ENCODE measurements at places on chromosomes 5 and 9.

GRCh38 chr5:110769000-110769681 lies 30.3 kb downstream of the SLC25A46 start:
- peak; percentile 19 for DNase-seq

DNA sequence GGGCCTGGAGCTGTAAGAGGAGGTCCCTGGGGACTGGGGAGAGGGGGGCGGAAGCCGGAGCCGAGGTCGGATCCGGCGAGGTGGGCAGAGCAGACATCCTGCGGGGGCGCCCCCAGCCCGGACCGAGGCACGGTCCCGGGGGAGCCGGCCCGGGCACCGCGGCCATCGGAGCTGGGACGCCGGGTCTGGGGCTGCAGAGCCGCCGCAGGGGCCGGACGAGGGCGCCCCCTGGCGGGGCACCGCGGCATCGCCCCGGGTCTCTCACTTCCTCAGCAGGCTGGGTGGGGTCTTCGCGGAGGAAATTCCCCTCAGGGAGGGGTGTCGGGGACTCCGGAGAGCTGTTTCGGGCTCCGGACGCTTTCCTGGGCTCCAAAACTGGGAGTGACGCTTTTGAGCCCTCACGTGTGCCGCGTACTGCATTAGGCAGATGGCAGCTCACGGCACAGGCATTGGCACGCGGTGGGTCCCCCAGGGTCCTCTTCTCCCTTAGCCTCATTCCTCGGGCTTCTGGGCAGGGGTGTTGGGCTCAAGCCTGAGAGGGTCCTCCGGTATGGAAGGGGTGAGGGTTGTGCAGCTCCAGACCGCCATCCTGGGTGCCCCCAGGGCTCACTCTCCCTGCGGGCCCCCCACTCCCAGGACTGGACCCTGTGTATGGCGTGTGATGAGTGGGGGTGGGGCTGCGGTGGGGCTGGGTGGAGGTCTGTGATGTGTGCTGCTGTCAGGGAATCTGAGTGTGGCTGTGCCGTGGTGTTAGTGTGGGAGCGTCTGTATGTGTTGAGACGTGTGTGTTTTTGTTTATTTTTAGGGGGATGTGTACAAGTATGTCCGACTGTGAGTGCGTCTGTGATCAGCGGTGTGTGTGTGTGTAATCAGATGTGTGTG lies 29.6 kb downstream of the LHX2 start:
- no peak for DNase-seq

GRCh38 chr9:135605238-135605781 lies 34.0 kb downstream of the GLT6D1 start:
- DNase-seq, result no peak

- no peak for DNase-seq
Measured at GRCh38 chr5:56639476-56639875, 175.9 kb upstream of the MAP3K1 start.

GRCh38 chr9:19649336-19650041 lies 139.3 kb downstream of the SLC24A2 start:
- no peak for DNase-seq

- no peak for DNase-seq
Measured at GRCh38 chr9:117826837-117827236, 122.6 kb downstream of the TLR4 start.

DNA sequence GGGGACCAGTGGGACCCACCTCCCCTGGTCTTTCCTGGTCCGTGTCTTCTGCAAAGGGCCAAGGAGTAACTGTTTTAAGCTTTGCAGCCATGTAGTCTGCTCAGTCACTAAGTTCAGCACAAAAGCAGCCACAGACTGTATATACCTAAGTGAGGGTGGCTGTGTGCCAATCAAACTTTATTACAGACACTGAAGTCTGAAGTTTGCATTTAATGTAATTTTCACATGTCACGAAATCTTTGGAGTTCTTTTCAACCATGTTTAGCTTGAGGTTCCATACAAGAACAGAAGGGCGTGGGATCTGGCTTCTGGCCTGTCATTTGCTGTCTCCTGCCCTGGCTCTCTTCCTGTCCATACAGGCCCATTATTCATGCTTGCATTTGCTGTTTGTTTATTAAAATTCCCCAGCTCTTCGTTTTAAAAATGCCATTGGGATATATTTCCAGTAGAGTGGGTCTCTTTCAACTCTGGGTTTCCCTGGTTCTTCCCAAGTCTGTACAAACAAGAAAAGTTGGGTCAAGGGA lies 64.2 kb upstream of the ECM2 start:
- DNase-seq, result no peak

DNA sequence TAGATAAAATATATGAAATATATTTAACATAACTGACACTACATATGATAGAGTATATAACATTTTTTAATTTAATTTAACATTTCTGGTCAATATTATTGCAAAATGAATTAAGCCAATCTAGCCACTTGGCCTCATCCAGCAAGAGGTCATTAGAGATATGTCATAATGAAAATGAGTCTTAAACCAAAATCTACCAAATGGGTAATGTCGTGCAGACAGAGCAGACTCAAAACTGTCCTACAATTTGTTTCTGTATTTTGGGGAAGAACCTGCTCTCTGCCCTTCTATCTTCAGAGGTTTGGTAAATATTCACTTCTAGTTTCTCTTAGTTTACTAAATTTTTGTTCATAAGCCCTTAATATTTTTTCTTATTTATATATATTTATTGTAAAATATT lies 61.4 kb downstream of the ARHGEF28 start:
- DNase-seq, result no peak

DNA sequence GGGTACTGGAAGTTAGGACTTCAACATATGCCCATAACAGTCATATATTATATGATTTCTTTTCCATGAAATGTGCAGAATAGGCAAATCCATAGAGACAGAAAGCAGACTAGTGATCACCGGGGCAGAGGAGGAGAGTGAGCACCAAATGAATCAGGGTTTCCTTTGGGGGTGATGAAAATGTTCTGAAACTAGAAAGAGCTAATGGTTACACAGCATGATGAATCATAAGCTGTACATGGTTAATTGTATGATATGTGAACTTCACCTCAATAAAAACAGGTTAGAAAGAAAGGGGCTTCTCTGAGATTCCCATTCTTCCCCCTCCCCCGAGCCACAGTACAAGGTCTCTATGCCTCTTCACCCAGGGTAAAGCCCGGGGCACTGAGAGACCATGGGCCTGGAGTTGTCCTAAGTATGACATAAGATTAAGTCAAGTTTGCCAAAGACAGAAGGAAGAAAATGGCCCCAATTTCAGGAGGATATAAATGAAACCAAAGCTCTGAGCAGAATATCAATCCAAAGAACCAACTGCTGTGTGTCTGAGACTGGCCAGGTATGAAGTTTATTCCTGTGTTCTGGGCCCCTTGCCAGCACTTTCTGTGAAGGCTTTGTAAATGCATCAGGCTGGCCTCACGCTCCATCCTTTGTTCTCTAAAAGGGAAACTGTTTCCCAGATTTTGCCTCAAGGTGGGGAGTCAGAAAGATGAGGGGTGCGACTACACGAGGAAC lies 243.8 kb downstream of the CDK5RAP2 start:
- DNase-seq, result no peak

GRCh38 chr5:14008819-14009311 lies 64.4 kb upstream of the DNAH5 start:
- DNase-seq, result no peak

DNA sequence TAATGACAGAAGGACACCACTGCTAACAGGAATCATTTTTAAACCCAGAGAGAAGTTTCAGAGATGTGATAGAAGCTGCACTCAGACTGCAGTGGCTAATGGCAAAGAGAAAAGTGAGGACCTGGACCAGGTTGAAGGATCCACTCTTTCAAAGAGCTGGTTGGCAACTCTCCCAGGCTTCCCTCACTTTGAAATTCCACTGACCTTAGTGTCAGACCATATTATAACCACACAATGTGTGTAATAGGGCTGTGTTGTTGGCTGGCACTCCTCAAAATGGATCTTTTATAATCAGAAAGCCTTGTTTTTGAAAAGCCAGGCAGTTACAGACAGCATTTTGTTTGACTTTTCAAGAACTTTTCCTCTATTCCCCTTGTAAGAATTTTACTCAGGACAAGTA lies 280.7 kb downstream of the PRELID2 start:
- no peak for DNase-seq

DNA sequence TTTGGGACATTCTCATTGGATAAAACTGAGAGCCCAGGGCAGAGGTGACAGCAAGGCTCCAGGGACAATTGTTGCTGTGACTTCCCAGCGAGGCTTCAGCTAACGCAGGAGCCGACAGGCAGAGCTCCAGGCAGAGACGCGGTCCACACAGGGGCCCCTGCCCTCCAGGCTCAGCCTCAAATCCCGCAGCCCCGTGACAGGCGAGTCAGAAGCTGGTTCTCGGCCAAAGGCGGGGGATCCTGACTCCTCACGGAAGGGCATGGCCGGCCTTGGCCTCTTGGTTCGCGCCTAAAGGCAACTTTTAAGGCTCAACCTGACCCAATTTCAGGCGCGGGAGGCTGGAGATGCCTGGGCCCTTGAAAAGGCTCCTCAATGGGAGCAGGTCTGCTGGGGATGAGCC lies 21.3 kb downstream of the SLC12A7 start:
- no peak for DNase-seq

GRCh38 chr9:110073356-110073905 lies 134.5 kb downstream of the C9orf152 start:
- no peak for DNase-seq

- peak; percentile 36 for DNase-seq
Measured at GRCh38 chr5:172106511-172107356, 81.3 kb downstream of the STK10 start.

DNA sequence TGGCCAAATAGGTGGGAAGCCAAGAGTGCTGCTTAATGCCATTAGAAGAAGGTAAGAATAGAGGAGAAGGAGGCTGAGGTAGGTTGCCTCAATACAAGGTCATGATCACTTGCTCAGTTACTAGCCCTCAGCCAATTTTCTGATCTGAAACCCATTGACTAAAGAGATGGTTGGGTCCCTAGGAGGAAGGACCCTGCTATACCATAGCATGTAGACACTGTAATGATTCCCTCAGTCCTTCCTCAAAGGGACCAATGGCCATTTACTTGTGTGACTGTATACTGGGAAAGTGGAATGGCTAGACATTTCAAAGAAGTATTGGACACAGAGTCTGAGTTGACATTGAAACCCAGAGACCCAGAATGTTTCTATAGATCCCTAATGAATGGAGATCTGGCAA lies 108.5 kb upstream of the MAP1B start:
- no peak for DNase-seq

GRCh38 chr9:134947265-134947955 lies 29.7 kb upstream of the FCN1 start:
- no peak for DNase-seq

GRCh38 chr5:126139773-126140172 lies 283.4 kb upstream of the GRAMD2B start:
- DNase-seq, result no peak

DNA sequence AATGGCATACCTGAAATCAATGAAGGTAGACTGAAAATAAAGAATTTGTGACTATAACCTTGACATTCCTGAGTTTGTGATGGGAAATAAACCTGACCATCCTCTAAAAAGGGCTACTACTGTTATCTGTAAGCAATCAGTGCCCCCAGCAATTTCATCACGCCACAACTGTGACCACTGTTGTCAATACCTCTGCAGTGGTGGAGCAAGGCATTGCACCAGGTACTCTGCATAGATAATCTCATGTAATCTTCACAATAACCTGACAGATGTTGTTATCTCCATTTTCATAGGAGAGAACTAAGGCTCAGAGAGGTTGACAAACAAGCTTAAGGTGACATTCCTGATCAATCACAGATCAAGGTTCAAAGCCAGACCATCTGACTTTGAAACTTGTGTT lies 38.5 kb upstream of the FRRS1L start:
- DNase-seq, result no peak

- DNase-seq, result no peak
Measured at GRCh38 chr5:149240354-149240998, 31.2 kb upstream of the AFAP1L1 start.

DNA sequence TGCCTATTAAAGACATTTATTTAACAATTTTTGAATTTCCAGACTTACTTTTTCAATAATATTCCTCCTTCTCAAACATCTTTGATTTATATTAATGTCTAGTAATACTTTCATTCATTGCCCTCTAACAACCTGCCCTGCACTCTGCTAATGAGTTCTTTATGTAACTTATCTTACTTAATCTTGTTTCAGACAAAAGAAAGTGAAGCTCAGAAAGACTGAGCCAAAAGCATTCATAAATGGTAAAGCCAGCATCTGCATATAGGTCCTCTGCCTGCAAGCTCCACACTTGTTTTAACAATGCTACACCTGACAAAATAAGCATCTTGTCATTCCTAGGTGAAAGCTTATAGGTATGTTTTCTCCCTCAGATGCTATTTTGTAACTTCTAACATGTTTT lies 2.4 kb upstream of the TNPO1 start:
- no peak for DNase-seq

- peak; percentile 18 for DNase-seq
Measured at GRCh38 chr9:136050701-136051452, 44.2 kb downstream of the NACC2 start.

GRCh38 chr5:149348518-149348917 lies 3.2 kb downstream of the GRPEL2 start:
- DNase-seq, result no peak

DNA sequence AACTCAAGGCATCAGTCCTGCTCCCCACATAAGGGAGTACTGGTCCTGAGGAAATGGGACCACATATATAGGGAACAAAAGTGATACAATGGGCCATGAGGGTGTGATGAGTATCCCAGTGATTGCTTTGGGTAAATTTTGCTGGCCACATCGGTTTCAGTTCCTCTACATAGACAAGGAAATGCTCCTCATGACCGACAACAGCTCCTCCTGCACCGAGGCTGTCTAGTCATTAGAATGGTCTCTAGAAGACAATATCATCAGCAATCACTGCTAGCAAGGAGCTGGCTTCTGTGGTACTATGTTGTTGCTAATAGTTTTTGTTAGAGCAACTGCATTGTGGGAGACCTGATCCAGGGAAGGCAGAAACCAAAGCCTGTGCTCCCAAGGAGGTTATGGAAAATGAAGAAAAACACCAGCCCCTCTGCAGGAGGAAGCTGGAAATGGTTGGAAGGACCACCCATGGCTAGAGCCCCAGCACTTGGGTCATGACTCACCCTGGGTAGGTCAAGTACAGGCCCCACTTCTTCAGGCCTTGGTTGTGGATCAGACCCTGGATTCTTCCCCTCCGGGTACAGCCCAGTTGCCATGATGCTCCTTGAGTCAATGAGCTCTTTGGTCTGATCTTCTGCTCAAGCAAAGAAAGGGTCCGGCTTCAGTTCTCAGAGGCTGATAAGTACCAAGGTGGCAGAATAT lies 3.4 kb upstream of the CTSL start:
- DNase-seq, result peak; percentile 41

DNA sequence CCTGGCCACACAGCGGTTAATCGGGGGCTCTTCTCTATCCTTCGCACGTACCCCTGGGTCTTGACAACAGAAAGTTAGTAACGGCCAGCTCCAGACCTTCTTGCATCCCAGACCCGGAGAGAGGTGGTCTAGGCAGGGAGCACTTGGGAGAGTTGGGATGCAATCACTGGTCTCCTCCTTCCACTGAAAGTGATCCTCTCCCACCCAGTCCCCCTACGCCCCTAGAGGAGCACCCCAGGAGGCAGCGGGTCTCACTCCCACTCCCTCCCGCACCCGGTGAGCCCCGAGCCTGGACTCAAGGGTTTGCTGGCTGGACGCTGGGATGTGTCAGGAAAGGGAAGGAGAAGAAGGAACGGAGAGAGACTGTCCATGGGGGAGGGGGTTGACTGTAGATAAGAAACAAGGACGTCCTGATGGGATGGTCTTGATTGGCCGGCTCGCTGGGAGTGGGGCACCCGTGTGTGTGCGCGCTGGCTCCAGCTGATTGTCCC lies 2.0 kb downstream of the RORB start:
- no peak for DNase-seq
